ENCODE measurements at places on chromosomes 4 and X. TPM values are rescaled to one million over a fixed set of nuclear protein-coding genes. Genes with fewer than 3 reads are reported as not detected.

GRCh38 chr4:39539089-39539611, 11.9 kb upstream of the UGDH start:
- H3K27ac ChIP-seq, result no peak overlapping the region
- no peak overlapping the region for H3K4me3 ChIP-seq
- no peaks in the 10 kb centered on the region for H3K27me3 ChIP-seq
- H3K36me3 ChIP-seq, result peaks cover 25% of the 10 kb centered on the region
- no peaks in the 10 kb centered on the region for H3K4me1 ChIP-seq
- ATAC-seq, result no peak

DNA sequence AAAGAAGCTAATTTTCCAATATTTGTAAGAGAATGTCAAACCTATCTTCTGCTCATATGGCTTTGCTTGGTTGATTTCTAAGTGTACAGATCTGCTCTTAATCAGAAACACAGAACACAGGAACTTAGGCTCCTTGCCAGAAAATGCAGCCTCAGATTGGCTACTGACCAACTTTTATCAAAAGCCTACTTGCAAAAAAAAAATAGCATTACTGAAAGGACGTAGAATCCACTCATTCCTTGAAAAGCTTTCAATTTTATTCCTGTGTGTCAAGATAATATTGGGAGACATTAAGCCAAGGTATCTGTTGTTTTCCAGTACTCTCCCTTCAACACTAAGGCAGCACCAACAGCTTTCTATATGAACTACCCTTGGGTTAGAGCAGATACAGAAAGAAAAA, 127.6 kb upstream of the INTU start:
- no peak overlapping the region for H3K4me3 ChIP-seq
- no peaks in the 10 kb centered on the region for H3K36me3 ChIP-seq
- ATAC-seq, result no peak

DNA sequence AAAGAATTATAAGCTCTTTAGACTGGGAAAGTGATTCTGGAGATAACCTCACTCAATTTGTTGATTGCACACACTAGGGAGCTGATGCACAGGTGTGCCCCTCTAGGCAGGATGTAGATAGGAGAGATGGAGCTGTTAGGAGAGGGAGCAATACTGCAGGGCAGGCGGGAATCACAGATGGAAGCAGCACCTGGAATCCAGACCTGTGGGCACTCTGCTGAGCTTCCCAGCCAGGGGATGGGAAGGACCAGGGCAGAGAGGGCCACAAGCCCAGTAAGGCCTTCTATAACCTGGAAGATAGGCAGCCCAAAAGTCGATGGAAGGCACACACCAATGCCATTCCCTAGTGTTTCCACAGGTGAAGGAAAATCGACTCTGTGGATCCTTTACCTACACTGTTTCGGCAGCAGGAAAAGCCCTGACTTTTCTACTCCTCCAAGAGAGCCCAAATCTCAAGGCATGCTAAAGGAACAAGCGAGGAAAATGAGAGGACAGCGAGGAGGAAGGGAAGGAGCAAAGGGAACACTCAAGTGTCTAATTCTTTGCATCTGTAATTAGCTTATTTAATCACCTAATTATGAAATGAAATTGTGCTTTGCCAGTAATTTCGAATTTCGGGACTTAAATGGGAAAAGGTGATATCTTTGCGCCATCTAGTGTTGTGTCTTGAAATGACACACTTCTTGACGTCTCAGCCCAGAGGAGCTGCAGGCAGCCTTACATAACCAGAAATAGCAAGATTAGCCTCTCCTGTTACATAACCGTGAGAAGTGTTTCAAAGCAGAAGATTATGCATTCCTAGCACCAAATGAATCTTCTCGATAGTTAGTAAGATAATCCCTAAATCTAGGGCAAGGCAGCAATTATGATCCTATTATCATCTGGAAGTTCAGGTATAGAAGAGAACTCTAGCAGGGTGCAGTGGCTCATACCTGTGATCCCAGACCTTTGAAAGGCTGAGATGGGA, 31.0 kb upstream of the TLR3 start:
- peak overlapping the region; percentile 32 for H3K27ac ChIP-seq
- no peaks in the 10 kb centered on the region for H3K36me3 ChIP-seq
- peak; percentile 87 for ATAC-seq
- no peaks in the 10 kb centered on the region for H3K27me3 ChIP-seq

GRCh38 chr4:26157541-26157940, 163.3 kb upstream of the RBPJ start:
- no peaks in the 10 kb centered on the region for H3K36me3 ChIP-seq
- ATAC-seq, result no peak
- no peak overlapping the region for H3K4me3 ChIP-seq
- no peaks in the 10 kb centered on the region for H3K27me3 ChIP-seq
- no peaks in the 10 kb centered on the region for H3K4me1 ChIP-seq

DNA sequence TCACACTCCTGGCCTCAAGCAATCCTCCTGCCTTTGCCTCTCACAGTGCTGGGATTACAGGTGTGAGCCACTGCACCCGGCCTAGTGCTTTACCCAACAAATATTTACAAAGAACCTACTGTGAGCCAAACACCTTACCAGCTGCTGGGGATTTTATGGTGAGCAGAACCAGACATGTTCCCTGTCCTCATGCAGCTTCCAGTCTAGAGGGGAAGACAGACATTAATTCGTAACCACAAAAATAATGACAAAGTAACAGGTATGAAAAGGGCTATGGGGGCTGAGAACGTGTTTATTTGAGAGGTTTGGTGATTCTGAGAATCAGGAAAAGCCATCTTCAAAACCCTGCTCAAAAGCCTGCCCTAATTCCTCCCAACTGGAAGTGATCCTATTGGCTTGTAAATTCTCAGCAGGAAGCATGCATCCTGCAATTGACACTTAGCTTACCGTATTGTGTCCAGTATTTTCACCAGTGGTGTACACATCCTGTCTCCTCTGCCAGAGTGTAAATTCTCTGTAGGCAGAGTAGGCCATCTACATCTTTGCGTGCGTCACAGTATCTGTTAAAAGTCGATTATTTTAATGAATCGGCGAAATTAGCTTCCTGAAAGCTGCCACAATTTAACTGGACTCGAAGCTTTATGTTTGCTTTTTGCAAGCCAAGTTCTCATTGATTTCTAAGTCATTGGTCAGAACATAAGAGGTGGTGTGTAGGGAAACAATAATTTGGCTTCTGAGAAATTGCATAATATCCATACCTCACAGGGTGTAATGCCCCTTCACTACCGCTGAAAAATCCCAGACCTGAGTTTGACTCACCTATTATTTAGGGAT, 67.0 kb downstream of the TMEM156 start:
- peaks cover 5% of the 10 kb centered on the region for H3K4me1 ChIP-seq
- no peak overlapping the region for H3K27ac ChIP-seq
- H3K27me3 ChIP-seq, result no peaks in the 10 kb centered on the region
- no peak overlapping the region for H3K4me3 ChIP-seq

GRCh38 chrX:136953867-136954787, 73.6 kb upstream of the RBMX start:
- no peaks in the 10 kb centered on the region for H3K36me3 ChIP-seq
- no peak overlapping the region for H3K27ac ChIP-seq
- H3K27me3 ChIP-seq, result no peaks in the 10 kb centered on the region

GRCh38 chr4:174657472-174657871, 135.2 kb upstream of the HPGD start:
- no peak overlapping the region for H3K27ac ChIP-seq
- no peak overlapping the region for H3K4me3 ChIP-seq
- no peaks in the 10 kb centered on the region for H3K36me3 ChIP-seq

The SGMS2 gene
- total RNA-seq, result 170 TPM

The DUX4 gene
- not detected for total RNA-seq

The IL21 gene
- total RNA-seq, result not detected

The CYLC1 gene
- not detected for total RNA-seq

The GAGE1 gene
- total RNA-seq, result not detected

The GLRA2 gene
- not detected for total RNA-seq

The CITED1 gene
- not detected for total RNA-seq
